Fibroblast of lung (primary cell): ENCODE measurements at places on chromosomes 5 and 9. TPM values are rescaled to one million over a fixed set of nuclear protein-coding genes. Genes with fewer than 3 reads are reported as not detected.

ANKRD55 gene
- under 0.01 TPM in 1 of 2 replicates, not detected in the other for total RNA-seq

SPATA31E1 gene
- not detected in 2 replicates for total RNA-seq

NUTM2F gene
- total RNA-seq = not detected in 2 replicates

ALAD gene
- 22.6 and 42.1 TPM in 2 replicates for total RNA-seq

OR1J2 gene
- total RNA-seq = 0.26 and 0.33 TPM in 2 replicates

FGD3 gene
- under 0.01 TPM in 1 of 2 replicates, not detected in the other for total RNA-seq

WDR38 gene
- total RNA-seq = not detected in 2 replicates

IRGM gene
- total RNA-seq = 0.17 TPM in 1 of 2 replicates, not detected in the other

PPP3R2 gene
- not detected in 2 replicates for total RNA-seq

UIMC1 gene
- 36.2 and 36.7 TPM in 2 replicates for total RNA-seq

SLC22A4 gene
- total RNA-seq = 1.3 and 4.1 TPM in 2 replicates

FOXD4L5 gene
- under 0.01 TPM in 2 replicates for total RNA-seq

ZDHHC11 gene
- total RNA-seq = 2.5 and 2.6 TPM in 2 replicates

DAPK1 gene
- 15.5 and 18.5 TPM in 2 replicates for total RNA-seq

NAIP gene
- total RNA-seq = 1.5 and 3.8 TPM in 2 replicates

SHISAL2B gene
- total RNA-seq = not detected in 2 replicates

CCNJL gene
- 0.26 TPM in 1 of 2 replicates, not detected in the other for total RNA-seq

PAPPA gene
- total RNA-seq = 33.4 and 45.7 TPM in 2 replicates

FOXI1 gene
- not detected in 2 replicates for total RNA-seq

RPL35 gene
- total RNA-seq = 1,957 and 2,451 TPM in 2 replicates

PPP6C gene
- total RNA-seq = 11.6 and 12.7 TPM in 2 replicates

ZNF883 gene
- 6.2 and 9.7 TPM in 2 replicates for total RNA-seq

PCDHGA9 gene
- total RNA-seq = 2.6 and 4.8 TPM in 2 replicates
